Cerebellum (tissue), 4 donors: ENCODE measurements at places on chromosomes 4 and X. TPM values are rescaled to one million over a fixed set of nuclear protein-coding genes. Genes with fewer than 3 reads are reported as not detected.

Gene SPON2
- total RNA-seq: 21.9 TPM

Gene DGAT2L6
- not detected for total RNA-seq

Gene CYP4V2
- total RNA-seq: 19.0 TPM

Gene UGT8
- 11.3 TPM for total RNA-seq

Gene LAS1L
- total RNA-seq: 14.2 TPM

Gene GAGE12G
- total RNA-seq: not detected

Gene PDGFC
- 23.0 TPM for total RNA-seq

Gene TRPC3
- 88.6 TPM for total RNA-seq

Gene TMPRSS11D
- total RNA-seq: not detected

Gene RPS6KA6
- total RNA-seq: 14.3 TPM

Gene SMIM31
- total RNA-seq: not detected

Gene ATP7A
- total RNA-seq: 12.9 TPM
